ENCODE measurements at places on chromosomes 12 and 14. TPM values are rescaled to one million over a fixed set of nuclear protein-coding genes. Genes with fewer than 3 reads are reported as not detected.

PTPN6 gene
- not detected for total RNA-seq

DNA sequence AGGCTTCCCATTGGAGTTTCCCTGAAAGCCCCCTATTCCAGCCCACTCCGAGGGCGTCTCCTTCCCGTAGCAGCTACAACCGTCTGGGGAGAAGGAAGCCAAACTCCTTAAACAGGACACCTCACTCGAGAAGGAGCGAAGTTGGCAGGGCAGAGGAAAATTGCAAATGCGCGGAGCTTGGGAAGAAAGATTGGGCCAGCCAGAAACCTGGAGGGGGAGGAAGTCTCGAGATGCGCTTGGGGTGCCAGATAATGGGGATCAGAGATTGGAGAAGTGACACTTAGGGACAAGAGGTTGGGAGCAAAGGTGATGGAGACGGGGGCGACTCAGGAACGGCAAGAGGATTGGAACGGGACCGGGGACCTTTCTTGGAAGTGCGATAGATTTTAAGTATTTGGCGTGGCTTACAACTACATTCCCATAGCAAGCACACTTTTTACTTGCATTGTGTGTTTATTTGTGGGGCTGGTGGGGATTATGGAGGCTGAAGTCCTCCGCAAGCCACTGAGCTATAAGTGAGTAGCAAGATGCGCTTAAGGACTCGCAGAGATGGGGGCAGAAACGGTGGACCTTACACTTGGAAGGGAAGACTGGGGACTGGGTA lies 926 bp downstream of the HRK start:
- peak; percentile 24 for DNase-seq

- peak; percentile 37 for DNase-seq
Measured at GRCh38 chr12:108582978-108583770, 14.7 kb downstream of the TMEM119 start.

DNA sequence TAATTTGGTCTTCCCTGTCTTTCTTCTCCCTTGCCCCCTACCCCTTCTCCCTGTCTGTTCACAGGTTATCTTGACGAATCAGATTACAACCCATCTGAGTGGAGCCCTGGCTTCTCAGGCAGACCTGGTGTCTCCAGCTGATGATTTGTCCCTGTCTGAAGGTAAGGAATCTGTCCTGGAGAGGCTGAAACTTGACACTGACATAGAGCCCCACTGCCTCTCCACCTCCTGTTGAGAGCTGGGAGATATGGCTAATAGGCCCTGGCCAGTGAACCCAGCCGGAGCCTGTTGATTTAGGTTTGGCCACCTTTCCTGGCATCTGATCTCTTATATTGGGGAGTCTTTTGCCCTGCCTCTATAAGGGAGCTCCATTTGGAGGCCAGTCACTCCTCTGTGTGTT lies 472.2 kb downstream of the RAD51B start:
- DNase-seq = no peak

GRCh38 chr14:72679536-72680151 lies 214.3 kb downstream of the DPF3 start:
- DNase-seq = no peak

LRTM2 gene
- not detected for total RNA-seq

VRTN gene
- not detected for total RNA-seq

MYF5 gene
- total RNA-seq = not detected

RHNO1 gene
- 38.0 TPM for total RNA-seq

- peak; percentile 48 for DNase-seq
Measured at GRCh38 chr12:31506515-31507306, 84.2 kb downstream of the DENND5B start.

DNA sequence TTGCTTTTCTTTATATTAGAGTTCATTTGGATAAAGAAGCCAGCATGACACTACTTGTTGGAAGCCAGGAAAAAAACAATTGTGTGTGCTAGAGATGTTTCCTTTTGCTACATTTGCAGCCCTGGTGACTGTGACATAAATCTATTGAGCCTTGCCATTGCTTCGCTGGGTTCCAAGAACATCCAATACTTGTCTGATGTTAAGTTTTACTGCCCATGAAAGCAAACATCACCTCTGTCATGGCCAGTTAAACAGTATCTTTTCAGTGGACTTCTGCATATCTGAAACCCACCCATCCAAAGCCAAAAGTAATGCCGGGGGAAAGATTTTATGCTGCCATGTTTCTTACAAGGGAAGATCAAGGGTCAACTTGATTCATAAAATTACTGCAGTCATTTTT lies 184.0 kb downstream of the MSRB3 start:
- DNase-seq = no peak

ACOT6 gene
- total RNA-seq = under 0.01 TPM

DNA sequence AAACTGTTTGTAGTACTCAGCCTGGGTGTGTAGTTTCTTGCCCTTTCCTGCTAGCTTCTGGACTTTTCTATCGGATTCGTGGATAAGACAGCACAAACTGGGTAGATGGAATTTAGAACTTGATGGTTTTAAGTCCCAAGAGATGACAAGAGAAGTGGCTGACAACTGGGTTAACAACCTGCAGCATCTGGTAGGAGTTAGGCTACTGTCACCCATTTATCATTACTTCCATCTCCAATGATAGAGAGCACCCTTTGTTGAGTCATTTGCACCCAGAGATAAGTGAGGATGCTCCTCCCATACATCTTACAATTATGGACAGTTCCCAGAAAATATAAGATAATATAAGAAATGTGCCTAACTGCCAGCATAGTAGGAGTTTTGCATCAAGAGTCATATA lies 50.2 kb upstream of the FLRT2 start:
- DNase-seq = no peak

DNA sequence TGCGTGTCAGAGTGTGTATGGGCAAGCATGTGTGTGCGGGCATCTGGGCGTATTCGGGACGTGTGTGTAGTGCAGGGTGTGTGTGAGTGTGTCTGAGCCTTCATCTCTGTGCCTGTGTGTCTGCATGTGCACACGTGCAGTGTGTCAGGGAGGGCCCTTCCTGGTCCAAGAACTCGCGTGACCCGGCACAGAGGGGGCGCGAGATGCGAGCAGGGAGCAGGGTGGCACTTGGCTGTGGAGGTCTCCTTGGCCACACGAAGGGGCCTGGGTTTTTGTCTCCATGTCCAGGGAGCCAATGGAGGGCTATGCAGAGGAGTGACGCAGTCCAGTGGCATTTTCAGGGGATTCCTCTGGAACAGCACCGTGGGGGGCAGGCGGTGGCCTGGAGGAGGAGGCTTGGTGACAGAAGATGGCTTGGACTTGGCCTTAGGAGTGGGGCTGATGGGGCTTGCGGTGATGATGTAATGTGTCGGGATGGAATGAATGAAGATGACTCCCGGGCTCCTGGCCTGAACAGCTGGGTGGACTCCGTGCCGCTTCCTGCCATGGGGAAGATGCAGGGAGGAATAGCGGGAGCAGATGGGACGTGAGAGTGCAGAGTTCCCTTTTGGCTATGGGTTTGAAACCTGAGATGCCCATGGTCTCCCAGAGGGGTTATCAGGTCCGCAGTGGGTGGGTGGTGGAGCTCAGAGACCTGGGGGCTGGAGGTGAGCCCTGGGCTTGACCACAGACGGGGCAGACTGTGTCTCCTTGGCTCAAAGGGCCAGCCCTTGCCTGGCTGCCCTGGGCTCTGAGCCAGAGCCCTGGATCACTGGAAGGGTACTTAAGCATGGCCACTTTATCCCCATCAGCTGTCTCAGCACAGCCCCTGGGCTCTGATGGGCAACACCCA lies 208.3 kb downstream of the PHETA1 start:
- no peak for DNase-seq

OR6C2 gene
- not detected for total RNA-seq

DNA sequence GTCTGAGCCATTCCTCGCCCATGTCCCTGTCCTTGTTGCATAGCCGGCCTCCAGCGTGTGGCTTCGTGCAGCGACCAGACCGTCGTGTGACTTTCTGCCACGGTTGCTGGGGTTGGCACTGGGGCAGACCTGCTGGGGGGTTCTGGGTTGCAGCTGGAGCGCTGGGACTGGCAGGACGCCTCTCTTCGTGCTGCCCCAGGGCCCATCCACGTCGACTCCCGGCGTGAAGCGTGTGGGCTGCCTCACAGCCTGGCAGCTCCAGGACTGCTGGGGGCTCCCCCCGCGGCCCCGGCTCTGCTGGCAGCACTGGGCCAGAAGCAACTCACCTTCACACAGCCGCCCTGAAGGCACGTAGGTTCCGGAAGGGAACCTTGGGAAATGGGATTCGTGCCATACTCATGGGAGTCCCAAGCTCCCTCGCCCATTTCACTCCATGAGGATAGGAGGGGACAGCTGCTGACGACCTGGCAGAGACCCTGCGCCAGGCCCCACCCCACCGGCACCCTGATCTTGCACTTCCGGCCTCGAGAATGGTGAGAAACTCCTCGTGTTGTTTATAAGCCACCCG lies 51.9 kb downstream of the GALNT9 start:
- no peak for DNase-seq

FAM90A1 gene
- total RNA-seq = not detected

METTL3 gene
- 35.1 TPM for total RNA-seq
